ENCODE measurements at places on chromosomes 13 and 19.

DNA sequence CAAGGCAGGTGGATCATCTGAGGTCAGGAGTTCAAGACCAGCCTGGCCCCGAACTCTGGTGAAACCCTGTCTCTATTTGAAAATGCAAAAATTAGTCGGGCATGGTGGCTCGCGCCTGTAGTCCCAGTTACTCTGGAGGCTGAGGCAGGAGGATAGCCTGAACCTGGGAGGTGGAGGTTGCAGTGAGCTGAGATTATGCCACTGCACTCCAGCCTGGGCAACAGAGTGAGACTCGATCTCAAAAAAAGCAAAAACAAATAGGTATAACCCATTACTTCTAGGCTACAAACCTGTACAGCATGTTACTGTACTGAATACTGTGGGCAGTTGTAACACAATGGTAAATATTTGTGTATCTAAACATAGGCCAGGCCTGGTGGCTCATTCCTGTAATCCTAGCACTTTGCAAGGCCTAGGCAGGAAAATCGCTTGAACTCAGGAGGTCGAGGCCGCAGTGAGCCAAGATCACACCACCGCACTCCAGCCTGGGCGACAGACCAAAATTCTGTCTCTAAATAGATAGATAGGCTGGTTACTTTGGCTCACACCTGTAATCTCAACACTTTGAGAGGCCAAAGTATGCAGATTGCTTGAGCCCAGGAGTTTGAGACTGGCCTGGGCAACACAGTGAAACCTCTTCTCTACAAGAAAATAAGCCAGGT is 63.5 kb downstream of the MYO9B start:
- DNase-seq = no peak

DNA sequence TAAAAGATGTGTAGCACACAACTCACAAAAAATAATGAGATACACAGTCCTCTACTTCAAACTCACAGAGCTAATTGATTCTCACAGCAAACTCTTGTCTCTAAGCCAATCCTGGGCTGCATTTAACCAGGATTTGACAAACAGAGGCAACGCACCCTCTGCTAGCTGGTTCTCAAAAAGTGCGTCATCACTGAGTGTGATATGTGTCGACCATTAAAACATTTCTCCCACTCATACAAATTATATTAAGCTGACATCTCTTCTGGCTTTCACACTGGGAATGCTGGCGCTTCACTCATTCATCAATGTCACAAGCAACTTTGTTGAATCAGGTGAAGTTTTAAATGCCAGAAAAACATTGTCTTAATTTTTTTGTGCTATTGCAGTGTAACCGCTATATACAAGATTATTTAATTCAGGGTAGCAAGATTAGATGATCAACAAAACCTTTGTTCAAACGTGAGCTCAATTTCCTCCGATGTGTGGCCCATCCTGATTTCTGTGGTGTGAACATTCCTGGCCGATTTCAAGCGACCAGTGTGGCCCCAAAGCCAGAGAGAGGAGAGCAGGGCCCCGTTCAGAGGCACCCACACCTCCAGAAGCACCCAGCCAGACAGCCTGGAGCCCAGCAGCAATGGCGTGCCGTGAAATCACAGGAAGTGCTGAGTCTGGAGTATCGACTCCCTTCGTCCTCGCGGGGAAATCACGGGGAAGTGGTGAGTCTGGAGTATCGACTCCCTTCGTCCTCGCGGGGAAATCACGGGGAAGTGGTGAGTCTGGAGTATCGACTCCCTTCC is 49.4 kb downstream of the RASA3 start:
- no peak for DNase-seq

- DNase-seq = no peak
Measured at GRCh38 chr19:16445238-16446107, 26.3 kb downstream of the EPS15L1 start.

DNA sequence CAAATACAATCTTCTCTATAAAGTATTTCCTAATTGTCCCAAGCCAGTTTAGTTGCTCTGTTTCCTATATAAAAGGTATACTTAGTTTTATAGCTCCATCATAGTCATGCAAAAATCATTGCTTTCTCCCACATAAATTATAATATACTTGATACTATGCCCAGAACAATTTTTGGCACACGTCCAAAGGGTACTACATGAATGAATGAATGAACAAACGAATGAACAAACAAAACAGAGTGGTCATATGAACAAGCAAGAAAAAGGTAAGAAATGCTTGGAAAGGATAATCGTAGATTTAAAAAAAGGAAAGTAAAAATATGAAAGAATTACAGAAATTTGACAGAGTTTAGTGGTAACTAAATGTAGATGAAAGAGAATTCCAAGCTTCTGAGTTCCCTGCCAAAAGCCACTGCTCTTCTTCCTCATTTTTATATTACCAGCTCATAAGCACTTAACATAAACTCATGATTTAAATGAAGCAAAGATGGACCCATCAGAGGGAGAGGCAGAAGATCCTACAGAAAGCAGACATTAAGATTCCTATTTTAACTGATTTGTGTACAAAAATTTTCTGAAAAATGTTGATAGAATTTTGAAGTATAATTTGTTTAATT is 123.2 kb downstream of the ENOX1 start:
- DNase-seq = no peak

GRCh38 chr19:46453661-46454060 is 17.7 kb downstream of the PNMA8A start:
- no peak for DNase-seq

DNA sequence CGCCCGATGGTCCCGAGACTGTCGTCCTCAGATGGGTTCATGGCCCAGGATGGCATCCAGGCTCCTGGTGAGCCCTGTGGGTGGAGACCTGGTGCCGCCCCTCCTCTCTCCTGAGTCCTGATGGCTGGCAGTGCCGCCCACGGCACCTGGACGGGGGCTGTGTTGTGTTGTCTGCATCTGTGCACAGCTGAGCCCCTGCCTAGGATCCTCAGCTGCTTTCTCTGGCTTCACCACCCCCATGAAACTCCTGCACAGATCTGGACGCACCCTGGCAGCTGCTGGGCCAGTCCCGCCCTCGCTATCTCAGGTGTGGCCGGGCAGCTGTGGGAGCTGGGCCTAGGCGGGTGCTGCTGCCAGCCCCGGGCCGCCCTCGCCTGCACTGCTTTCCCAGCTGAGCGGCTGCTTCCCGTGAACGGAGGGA is 27.7 kb downstream of the MCF2L start:
- no peak for DNase-seq

- DNase-seq = no peak
Measured at GRCh38 chr13:55234311-55234710, 1906.4 kb upstream of the PRR20A start.

DNA sequence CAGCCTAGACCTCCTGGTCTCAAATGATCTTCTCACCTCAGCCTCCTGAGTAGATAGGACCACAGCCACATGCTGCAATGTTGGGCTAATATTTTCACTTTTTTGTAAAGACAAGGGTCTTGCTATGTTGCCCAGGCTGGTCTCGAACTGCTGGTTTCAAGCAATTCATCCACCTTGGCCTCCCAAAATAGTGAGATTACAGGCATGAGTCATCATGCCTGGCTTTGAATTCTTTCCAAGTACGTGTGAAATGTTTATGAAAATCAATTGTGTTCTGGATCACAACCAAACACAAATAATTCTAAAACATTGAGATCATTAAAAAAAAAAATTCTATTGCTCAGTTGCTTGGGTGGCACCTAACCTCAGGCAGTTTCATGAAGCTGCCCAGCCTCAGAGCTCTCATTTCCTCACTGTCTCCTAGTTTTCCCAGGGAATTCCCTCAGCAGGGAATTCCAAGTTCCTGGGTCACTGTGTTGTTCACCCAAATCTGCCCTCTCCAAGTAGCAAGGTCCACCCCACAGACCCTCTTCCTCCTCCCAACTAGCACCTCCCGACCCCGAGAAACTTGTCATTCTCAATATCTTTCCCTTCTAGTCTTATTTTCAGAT is 44.8 kb downstream of the ING1 start:
- DNase-seq = no peak

- no peak for DNase-seq
Measured at GRCh38 chr13:21033856-21034602, 27.4 kb downstream of the LATS2 start.

- DNase-seq = no peak
Measured at GRCh38 chr13:28325022-28325421, 169.9 kb downstream of the FLT1 start.

DNA sequence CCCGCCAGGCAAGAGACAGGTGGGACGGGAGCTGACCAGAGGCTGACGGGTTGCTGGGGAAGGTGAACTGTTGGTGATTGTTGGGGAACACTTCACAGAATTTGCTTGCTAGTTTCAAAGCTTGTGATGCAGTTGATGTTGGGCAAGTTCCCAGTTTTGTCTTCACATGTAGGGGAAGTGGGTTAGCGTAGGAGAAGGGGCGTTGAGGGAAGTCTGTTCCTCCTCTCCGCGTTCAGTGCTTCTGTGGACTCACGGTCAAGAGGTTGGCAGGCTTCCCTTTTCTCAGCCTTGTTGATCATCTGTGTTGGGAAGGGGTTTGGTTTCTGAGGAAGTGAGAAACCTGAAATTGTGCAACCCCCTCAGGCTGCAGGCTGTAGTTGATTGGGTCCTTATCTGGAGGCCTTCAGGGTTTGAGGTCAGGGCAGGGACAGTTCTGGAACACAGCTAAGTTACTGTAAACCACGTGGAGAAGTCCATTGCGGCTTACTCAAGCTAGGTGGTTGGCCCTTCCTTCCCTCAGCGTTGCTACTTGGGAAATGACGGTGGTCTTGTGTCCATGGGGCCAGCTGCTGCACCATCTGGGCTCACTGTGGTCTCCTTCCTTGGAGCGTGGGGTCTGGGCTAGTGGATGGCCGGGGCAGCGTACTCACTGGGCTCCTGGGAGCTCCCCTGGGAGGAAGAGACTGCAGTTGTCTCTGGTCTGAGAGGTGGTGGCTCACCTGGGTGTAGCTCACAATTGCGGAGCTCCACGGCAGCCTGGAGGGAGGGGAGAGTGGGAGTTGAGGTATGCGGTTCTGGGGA is 7.5 kb downstream of the RPS9 start:
- DNase-seq = no peak

DNA sequence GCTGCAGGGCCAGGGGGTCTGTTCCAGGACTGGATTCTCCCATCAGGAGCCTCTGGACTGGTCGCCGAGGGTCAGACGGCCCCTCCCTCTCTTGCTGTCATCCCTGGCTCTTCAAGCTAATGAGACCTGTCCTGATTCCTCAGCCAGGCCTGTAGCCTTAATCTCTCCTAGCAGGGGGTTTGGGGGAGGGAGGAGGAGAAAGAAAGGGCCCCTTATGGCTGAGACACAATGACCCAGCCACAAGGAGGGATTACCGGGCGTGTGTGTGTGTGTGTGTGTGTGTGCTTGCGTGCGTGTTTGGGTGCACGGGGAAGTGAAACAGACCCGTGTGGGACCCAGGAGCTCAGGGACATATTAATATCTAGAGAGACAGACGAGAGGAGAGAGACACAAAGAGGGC is 1.9 kb upstream of the CRX start:
- no peak for DNase-seq

DNA sequence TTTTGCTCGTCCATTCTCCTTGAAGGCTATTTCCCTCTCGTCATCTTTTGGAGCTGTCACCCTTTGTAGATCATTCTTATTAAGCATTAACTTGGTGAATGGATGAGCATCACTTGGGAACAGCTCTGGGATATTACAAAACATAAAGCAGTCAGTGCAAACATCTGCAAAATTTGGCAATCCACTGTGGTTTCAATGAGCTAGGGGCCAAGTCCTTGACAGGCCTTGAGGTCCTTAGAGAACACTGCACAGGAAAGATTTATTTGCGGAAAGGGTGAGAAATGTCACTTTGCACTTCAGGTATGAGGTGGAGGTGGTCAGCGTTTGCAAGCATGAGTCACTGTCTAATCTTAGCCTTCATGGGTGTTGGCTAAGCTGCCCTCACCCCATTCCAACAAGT is 239.7 kb upstream of the MAB21L1 start:
- DNase-seq = no peak

DNA sequence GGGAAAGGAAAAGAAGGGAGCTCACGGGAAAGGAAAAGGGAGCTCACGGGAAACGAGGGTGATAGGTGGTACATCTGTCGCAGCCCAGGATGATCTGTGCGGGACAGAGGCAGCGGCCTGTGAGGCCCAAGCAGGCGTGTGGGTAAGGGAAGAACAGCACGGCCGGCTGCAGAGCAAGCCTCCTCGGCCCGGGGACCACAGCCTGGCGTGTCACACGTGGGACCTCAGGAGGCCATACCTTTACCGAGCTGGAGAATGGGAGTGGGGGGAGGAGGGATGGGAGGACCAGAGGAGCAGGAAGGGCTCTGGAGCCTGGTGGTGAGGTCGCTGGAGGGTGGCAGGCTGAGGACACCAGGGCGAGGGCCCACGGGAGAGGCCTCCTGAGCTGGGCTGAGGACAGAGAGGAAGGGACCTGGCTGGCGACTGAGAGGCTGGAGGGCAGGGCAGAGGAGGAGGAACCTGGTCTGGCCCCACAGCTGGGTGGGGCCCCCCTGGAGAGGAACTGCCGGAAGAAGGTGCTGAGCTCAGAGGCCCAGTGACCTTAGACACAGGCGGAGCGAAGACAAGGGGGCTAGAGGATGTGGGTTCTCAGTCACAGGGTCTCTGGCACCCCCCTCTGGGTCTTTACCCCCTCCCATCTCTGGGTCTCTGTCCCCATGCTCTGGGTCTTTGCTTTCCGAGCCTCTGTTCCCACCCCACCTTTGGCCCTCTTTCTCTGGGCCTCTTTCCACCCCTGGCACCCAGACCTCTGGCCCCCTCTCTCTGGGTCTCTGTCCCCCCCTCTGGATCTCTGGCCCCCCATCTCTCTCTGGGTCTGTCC is 2.9 kb upstream of the FTL start:
- no peak for DNase-seq

DNA sequence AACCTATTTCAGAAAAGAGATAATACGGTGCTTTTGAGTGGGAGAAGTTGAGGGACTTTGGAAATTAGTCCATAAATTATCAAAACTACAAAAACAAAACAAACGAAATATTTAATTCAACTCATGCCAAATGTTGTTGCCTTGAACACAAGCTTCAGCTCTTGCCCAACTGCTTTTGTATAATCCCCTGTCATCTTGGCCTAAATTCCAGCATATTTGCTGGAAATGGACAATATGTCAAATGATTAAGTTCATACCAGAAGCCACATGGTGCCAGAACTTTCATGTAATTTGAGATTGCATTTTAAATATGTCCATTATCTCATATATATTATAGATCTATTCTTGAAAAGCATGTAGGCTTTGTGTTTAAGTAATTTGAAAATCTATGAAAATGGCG is 373.7 kb upstream of the SLITRK6 start:
- no peak for DNase-seq

DNA sequence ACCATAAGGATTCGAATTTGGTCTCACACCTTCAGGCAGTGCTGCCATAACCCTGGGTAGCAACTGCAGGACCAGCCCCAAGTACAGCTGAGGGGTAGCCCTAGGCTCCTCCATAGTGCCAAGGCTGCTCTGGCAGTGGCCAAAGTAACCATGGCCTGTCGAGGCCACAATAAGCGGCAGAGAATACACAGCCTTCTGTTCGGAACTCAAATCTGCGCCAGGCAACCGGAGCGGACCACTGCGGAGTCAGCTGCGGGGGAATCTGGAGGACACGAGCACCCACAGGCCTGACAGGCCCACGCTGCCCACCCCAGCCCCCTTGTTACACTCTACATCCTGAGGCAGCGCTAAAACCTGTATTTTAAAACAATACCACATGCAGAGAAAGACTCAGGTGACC is 48.7 kb downstream of the CCDC70 start:
- no peak for DNase-seq

- DNase-seq = no peak
Measured at GRCh38 chr19:40270362-40271089, 14.6 kb downstream of the AKT2 start.

GRCh38 chr19:3369337-3370213 is 3.2 kb downstream of the NFIC start:
- DNase-seq = peak; percentile 37
